Stimulated activated CD8-positive, alpha-beta memory T cell treated with anti-CD3 and anti-CD28 coated beads, Interleukin-15, amount 100 ng/mL, for 24 hours (primary cell): ENCODE measurements at places on chromosomes 7 and 10.

GRCh38 chr7:44750921-44751571 is 2.4 kb downstream of the ZMIZ2 start:
- DNase-seq = no peak

GRCh38 chr7:47622946-47623640 is 41.2 kb upstream of the TNS3 start:
- DNase-seq = no peak

- no peak for DNase-seq
These were observed 38.5 kb downstream of the MCU start for GRCh38 chr10:72730479-72730878.

DNA sequence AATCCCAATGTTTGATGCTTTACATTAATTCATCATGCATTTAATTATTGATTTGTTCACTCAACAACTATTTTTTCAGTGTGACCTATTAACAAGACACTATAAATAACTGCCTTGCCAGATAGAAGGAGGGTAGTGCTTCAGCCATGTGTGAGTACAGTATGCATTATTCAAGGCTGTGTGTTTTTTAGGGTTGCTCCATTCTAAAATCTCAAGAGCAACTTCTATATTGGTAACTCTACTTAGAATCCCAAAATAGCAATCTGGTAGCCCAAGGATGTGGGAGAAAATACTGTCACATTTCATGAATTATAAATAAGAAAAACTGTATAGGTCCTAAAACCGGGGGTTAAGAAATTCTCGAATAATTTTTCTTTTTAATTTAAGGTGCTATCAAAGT is 69.9 kb downstream of the ENO4 start:
- DNase-seq = no peak

DNA sequence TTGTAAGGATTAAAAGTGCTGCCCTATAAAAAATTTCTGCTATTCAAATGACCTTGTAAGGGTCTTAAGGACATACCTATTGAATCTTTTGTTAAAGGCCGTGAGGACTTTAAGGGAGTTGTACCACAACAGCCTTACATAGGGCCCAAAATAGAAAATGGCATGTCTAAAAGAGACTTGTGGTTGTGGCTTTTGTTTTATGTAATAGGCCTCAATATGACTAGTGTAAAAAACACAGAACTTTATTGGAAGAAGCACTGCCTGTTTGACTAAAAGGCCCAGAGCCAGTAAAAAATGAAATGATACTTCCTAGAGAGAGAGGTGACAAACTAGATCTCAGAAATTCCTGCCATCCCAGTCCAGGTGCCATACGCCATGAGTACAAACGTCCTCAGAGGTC is 286.6 kb downstream of the SEMA3D start:
- DNase-seq = no peak

DNA sequence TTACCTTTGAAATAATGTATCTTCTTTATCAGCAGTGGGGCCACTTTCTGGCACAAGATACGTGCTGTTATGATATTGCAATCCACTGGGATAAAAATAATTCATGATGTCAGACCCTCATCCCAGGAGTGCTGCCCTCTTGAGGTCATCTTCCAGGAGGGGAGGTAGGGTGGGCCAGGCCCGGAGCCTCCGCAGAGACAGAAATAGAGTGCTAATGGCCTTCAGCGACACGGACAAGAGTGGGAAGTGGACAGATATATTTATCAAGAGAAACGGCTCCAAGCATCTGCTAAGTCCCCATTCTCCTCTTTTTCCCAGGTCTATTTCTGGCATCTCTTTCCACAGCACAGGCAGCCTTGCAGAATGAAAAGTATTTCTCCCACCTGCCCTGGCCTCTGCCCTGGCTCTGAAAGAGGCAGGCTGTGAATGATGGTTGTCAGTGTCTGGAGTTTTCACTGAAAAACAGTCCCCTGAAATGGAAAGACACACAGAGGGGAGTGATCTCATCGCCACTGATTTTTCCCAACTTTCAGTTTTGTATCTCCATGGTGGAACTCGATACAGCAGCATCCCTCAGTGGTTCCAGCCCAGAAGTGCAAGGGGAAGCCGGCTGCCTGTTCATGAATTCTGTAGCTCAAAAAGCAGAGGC is 251.7 kb upstream of the MYO3A start:
- DNase-seq = no peak

DNA sequence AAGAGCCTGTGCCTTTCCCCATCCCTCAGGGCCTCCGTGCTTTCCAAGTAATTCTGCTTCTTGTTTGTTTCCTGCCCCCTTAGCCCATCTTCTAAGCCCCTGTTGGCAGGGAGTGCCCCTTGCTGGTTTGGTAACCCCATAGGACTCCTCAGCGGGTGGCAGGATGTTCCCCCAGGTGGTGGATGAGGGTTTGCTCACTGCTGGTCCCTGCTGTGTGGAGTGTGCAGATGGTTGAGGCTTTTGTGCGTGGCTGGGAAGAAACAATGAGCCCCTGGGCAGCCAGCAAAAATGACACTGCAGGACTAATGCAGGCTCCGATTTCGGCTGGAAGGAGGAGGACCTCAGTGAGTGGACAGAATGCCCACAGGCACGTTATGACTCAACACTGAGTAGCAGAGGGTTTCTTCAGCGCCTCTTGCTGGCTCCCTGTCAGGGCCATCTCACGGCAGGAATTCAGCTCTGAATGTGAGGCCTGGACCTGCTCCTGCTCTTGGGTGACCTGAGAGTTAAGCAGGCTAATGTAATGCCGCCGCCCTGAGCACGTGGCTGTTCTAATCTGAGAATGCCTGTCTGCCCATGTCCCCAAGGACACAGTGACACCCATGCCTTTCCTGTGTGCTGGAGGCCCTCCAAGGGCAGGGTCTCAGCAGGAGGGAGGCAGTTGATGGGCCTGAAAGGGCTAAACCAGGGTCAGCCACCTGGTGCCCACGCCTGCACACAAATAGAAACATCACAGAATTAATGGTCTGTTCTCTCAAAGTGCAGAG is 16.6 kb downstream of the BAG3 start:
- DNase-seq = no peak

GRCh38 chr7:2046581-2047565 is 185.9 kb downstream of the MAD1L1 start:
- no peak for DNase-seq

DNA sequence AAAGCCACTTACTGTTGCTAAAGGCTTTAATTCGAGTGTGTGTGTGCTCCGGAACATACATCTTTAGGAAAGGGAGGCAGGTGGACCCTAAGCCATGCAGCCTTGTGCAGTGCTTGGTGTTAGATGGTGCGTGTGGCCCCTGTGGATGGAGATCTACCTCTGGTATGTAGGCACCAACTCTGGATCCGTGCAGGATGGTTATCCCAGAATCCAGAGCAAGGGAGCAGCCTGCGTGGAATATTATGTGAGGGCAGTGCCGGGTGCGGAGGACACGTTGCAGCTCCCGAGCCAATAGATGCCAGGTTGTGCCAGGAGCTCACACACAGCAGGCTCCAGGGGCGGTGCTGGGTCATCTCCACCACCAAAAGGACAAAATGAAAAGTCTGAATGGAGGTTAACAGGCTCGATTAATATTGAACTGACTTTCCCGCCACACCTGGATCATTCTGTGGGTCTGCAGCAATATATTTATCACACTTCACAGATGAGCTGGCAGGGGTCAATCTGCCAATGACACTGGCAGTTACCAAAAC is 143.0 kb upstream of the NPS start:
- DNase-seq = no peak

GRCh38 chr7:123492485-123492884 is 41.9 kb downstream of the IQUB start:
- DNase-seq = no peak

DNA sequence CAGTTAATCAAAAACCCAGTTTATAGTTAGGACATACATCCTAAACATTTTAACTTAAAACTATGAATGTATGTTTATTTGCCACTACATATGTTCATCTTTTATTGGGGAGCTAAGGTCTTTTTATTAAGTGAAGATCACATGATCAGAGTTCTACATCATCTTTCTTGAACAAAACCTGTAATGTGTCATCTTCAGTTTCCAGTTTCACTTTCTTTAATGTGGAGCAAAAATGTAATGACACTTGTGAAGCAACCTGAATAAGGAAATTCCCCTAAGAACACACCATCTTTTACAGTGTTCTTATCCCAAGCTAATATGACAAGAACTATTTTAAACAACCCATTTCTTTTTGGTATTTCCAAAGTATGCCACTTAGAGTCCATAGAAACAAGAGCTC is 166.7 kb upstream of the BET1 start:
- no peak for DNase-seq

- no peak for DNase-seq
These were observed 110.8 kb upstream of the LRGUK start for GRCh38 chr7:134016223-134016941.

DNA sequence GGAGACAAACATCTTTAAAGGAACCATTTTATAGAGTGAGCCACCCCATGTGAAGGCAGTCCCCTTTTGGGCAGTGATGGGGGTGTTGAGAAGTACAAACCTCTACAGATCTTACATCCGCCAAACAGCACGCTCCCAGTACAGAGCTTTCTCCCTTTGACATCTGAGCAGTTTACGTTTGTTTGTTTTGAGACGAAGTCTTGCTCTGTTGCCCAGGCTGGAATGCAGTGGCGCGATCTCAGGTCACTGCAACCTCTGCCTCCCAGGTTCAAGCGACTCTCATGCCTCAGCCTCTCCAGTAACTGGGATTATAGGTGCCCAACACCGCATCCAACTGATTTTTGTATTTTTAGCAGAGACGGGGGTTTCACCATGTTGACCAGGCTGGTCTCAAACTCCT is 128.9 kb downstream of the CCDC3 start:
- no peak for DNase-seq

GRCh38 chr7:105309235-105310169 is 79.2 kb downstream of the SRPK2 start:
- no peak for DNase-seq

GRCh38 chr10:87503401-87503800 is 1.3 kb upstream of the MINPP1 start:
- no peak for DNase-seq

DNA sequence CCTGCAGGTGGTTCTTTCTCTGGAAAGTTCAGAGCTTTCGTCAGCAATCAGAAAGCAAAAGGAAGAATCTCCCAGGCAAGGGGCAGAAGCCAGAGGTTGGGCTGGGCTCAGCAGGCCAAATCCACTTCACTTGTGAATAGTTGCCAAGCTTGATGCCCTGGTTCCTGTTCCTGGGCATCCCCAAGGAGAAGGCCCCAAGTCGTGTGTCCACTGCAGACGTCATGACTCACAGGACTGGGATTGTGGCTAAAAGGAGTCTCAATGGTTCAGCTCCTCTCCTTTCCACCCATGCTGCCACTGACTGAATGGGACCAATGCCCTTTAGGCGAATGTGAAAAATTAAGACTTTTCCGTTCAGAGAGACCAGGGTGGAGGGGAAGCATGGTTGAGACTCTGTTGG is 38.6 kb upstream of the TRIM8 start:
- no peak for DNase-seq

DNA sequence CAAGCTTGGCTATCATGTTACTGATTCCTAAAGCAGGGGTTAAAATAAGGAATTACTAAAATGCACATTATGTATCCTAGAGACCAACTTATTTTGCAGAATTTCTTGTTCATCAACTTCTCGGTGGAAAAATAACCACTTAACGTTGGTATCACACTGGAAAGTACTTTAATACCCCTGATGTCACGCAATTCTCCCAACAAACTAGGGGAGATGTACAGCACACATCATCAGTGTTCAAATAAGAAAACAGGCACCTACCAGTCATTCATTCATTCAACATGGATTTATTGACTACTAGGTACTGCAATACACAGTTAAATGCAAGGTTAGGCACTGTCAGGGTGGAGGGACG is 648 bp downstream of the HUS1 start:
- no peak for DNase-seq

DNA sequence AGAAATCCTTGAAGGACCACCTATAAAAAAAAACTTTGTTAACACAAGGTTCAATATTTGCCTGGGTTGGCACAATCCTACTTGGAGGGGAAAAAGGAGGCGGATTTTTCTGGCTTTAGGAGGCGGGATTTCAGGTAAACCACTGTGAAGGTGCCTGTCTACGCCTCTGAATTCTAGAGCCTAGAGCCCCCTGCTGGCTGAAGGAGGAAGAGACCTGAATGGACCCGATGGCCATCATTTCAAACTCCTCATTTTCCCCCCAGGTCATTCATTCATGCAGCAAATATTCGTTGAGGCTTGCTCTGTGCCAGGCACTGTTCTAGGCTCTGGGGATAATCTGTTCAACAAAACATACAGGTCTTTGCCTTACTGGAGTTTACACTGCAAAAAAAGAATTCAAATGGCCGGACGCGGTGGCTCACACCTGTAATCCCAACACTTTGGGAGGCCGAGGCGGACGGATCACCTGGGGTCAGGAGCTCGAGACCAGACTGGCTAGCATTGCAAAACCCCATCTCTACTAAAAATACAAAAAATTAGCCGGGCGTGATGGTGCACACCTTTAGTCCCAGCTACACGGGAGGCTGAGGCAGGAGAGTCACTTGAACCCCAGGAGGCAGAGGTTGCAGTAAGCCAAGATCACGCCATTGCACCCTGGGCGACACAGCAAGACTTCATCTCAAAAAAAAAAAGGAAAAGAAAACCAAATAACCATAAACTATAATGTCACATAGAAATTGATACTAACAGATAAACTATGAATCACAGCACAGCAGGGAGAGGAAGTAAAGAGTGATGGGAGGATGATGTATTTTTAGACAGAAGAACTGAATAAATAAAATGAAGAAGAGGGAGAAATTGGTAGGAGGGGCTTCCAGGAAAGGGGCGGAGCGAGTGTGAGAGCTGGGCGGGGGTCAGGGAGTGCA is 90.1 kb upstream of the NFE2L3 start:
- peak; percentile 34 for DNase-seq

DNA sequence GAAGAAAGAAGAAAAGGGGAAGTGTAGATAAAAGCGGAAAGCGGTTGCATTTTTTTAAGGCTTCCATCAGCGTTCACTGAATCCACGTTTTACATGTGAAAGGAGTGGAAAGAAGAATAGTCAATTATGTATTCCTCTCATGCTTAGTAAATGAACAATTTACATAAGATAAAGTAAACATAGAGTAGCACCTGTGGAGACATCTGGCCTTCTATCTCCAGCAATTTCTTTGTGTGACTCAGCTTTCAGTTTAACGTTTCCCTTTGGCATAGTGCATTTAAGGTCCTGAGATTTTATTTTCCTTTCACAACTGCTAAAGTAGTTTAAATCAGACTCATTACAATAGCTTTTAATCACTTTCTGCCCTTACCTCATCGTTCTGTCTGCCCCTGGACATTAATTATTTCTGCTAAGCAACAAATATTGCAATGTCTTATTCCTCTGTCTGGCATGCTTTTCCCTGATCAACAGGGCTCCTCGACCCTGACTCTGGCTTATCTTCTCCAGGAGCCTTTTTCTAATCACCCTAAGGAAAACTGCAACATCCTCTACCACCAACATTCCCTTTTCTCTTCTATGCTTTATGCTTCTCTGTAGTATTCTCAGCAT is 383.5 kb upstream of the VWC2 start:
- DNase-seq = no peak
